ENCODE measurements at places on chromosomes 6 and 20.

DNA sequence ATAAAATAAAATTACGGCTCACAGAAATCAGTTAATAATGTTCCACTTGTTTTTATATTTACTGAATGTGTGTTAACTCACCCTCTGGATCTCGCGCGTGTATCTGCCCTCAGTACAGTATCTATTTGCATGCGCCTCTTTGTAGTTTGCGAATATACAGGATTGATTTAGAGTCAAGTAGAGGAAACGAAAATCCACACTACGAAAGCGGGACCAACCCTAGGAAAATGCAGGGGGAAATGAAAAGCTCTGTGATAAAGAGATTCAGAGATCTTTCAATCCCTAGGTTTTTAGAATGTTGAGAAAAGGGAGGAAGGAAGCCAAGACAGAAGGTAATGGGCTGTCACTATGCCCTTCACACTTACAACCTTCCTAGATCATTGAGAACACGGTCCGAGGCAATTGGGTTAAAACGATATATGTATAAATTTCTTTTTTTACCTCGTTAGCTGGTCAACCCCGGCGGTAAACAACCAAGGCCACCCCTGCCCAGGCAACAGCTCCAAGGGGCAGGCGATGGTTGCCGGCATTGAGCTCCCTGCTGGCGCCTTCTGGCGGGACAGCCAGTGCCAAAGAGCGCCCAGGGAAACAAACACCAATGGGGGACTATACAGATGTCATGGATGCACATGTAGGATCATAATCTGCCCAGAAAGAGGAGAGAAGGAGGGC, 792 bp upstream of the FUT9 start:
- no peak for DNase-seq

GRCh38 chr20:60976913-60977312, 275.1 kb upstream of the CDH4 start:
- DNase-seq = no peak

GRCh38 chr6:109939654-109940053, 38.5 kb upstream of the GPR6 start:
- no peak for DNase-seq

GRCh38 chr20:15760001-15760621, 813.1 kb downstream of the KIF16B start:
- DNase-seq = no peak

GRCh38 chr6:37693079-37693478, 4.6 kb downstream of the MDGA1 start:
- no peak for DNase-seq

- DNase-seq = no peak
These were observed at the start of gene SMPDL3A for GRCh38 chr6:122789182-122790027. TSS of gene SMPDL3A (plus strand) at chr6:122789258. CDS start at chr6:122789347, 89 bp downstream.

Data from T follicular helper cell (primary cell).